ENCODE measurements at places on chromosomes 6 and 20.
A peak's percentile ranks its signal among the peaks of the same experiment; 100 is the strongest.

- no peak for DNase-seq
Observed at GRCh38 chr20:19807191-19807945, 49.3 kb downstream of the RIN2 start.

GRCh38 chr6:15023448-15023847, 222.4 kb upstream of the JARID2 start:
- no peak for DNase-seq

DNA sequence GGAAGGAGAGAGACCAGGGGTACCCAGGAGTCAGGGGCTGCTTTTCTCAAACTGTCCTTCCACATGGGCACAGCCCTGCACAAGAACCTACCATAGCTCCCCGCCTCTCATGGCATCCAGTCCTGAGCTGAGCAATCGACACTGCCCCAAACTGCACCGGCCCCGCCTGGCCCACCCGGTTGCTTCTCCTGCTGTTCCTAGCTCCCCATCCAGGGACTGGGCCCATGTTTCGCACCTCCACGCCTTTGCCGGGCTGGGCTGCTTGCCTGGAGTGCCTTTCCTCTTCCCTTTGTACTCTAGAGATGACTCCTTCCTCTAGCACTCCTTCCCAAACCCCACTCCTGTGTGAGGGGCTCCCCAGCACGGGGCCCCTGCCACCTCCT, 123.0 kb downstream of the GRM4 start:
- no peak for DNase-seq

DNA sequence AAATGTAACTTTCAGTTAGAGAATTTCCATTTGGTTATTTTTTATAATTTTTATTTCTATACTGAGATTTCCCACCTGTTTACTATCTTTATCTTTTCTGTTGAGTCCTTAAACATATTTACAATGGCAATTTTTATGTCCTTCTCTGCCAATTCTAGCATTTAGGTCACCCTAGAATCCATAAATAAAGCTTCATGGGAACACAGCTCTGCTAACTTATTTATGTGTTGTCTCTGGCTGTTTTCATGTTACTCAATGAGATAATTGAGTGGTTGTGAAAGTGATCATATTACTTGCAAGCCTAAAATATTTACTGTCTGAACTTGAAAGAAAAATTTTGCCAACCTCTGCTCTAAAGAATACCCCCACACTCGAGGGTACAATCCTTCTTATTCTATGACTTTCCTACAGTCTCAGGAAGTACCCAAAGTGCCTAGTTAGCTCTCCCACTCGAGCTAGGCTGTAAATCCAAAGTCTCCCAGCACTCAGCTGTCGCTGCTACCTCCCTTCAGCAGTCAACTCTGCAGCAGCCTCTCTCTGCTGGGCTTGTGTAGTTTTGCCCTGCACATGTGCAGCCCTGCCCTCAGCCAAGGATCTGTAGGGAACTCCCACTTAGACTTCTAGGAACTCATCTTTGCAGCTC, 53.5 kb upstream of the GCLC start:
- DNase-seq, result no peak

DNA sequence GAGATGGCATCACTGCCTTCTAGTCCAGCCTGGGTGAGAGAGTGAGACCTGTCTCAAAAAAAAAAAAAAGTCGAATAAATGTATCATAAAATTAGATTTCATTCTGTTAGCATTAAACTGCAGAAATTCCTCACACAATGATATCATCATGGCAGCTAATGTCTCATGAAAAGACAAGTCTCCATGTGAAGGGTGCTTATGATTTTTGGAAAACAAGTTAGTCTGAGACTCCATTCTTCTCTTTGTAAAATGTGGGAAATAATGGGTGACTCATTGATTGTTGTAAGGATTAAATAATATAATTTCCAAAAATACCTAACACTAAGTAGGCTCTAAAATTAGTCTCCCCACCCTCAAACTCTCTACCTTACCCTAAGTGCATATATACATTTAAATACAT, 49.6 kb upstream of the CDYL start:
- no peak for DNase-seq

GRCh38 chr6:9007027-9007426, 571.7 kb upstream of the SLC35B3 start:
- no peak for DNase-seq

- no peak for DNase-seq
Observed at GRCh38 chr20:2871661-2872458, 1.4 kb upstream of the PTPRA start.

GRCh38 chr6:7787137-7787608, 61.3 kb downstream of the BMP6 start:
- no peak for DNase-seq

DNA sequence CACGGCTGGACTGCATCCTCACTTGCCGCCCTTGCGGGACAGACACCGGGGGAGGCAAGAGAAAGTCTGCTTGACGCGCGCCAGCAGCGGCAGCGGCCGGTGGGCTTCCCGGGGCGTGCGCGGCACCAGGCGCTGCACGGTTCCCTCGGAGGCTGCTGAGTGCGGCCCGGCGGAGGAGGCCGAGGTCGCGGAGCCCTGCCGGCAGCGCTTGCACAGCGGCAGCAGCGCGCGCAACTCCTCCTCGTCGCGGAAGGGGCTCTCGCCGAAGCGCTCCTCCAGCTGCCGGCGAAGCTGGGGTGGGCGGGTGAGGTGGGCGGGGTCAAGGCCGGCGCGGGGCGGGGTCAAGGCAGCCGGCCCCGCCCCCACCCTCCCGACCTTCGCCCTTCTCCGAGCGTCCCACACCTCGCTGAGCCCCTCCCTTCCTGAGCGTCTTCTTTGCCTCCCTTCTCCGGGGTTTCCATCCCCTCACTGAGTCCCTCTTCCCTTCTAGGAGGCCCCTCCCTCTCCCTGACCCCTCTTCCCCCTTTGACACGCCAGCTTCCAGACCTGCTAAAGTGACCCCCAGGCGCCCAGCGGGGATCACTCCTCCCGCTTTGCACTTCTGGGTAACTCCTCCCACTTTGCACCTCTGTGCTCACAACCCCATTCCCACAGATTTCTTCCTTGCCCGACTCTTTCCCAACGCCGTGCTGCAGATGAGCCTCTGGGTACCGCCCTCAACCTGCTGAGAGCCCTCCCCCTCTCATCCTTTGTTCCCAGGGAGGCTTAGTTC, 8.8 kb downstream of the DUSP15 start:
- peak; percentile 35 for DNase-seq

DNA sequence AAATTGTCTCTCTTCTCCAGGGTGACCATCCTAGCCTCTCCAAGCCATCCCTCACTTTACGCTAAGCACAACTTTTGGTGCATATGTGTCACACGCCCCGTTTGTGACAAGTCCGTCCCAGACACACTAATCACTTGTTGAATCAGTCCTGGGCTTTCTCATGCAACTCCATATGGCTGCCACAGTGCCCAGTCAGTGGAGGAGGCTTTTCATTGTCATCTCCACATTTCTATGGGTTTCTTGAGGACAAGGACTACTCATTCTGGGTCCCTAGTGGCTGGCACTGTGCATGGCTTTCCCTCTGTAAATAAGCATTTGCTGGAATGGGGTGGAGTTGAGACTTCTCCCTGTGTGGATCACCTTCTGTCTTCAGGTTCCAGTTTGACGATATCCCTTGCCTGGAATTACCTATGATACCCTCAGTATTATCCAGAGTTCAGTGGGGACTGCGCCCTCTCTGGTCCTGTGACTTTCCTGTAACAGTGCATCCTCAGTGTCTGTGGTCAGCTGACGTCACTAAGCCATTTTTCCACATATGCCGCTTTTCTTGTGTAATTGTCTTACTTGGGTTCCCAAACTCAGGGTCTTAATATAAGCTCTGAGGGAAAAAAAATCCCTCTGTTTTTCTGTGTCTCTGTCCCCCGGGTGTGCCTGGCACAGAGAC, 59.8 kb upstream of the MYL9 start:
- DNase-seq, result no peak

- no peak for DNase-seq
Observed at GRCh38 chr6:642805-643204, 14.1 kb downstream of the HUS1B start.

GRCh38 chr6:130203370-130203769, 19.4 kb downstream of the SAMD3 start:
- DNase-seq, result no peak

DNA sequence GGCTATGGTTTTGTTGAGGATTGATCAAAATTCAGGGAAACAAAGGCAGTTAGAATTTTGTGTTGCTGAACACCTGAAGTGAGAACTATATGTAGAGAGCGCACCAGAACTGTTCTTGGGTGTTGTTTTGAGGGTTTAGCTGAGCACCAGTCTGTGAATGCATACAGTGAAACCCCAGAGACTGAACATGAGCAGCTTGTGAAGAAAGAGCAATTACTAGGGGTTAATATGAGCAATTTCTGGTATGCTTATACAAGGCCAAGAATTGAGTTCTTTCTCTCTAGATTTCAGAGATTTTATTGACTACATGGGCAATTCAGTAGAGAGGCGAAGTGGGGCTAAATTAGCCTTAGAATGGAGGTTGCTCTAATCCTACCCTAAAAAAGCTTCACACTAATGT, 93.9 kb downstream of the CD2AP start:
- DNase-seq, result no peak

DNA sequence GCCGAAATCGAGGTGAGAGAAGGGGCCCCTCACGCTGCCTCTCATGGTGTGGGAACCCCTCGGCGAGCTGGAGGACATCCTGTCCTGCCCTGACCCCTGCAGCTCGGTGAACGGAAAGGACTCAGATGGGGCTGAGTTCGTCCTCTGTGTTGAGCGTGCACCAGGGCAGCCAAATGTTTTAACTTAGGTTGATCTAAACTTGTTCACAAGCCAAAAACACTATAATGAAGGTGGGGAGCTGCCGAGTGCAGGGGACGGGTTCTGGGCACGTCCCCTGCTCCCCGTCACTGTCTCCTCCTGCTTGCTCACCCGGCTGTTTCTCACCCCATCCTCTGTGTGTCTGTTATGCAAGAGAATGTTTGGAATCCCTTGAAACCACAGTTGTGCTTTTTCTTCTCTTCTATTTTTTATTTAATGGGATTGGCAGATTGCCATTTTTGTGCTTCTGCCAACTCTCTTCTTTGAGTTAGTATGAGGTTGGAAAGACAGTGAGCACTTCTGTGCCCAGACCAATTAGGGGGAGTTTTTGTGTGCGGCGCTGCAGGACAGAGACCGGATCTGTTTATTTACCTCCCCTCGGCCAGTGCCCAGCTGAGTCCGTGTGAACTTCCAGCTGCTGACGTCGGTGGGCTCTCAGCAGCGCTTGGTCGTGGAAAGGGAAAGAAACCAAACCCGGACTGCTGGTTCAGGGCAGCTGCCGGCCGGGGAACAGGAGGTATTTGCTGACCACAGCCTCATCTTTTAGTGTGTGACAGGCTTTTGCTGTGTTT, 158.1 kb downstream of the DTNBP1 start:
- peak; percentile 18 for DNase-seq

DNA sequence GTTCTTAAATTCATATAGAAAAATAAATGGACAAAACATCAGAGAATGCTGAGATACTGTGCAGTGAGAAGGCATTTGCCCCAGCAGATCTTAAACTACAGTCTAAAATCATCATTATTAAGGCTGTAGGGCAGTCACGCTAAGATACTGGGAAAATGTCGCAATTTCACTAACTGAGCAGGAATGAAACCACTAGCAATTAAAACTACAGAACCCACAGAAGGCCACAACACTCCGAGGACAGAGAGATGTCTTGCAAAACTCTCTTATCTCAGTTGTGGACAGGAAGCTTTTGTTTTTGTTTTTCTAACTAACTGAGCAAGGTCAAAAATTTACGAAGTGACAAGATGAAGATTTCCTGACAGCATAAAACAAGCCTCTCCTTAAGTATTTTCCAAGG, 18.2 kb downstream of the GNAS-AS1 start:
- DNase-seq, result no peak

DNA sequence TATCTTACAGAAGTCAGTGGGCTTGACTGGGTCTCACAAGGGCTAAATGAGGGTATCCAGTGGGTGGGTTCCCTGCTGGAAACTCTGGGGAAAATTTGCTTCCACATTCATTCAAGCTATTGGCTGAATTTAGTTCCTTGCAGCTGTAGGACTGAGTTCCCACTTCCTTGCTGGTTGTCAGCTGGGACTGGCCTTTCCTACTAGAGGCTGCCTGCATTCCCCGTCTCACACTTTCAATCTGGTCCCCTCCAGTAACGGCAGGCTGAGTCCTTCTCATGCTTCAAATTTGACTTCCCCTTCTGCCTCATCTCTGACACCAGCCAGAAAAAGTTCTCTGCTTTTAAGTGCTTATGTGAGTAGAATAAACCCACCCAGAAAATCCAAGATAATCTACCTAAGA, 4.4 kb downstream of the CSNK2A1 start:
- DNase-seq, result no peak
